Activated naive CD4-positive, alpha-beta T cell treated with anti-CD3 and anti-CD28 coated beads, Interleukin-2, amount 50 U/mL, for 72 hours (primary cell): ENCODE measurements at places on chromosomes 3 and 15.

GRCh38 chr3:164194842-164195241, 883.5 kb downstream of the SI start:
- DNase-seq = no peak

DNA sequence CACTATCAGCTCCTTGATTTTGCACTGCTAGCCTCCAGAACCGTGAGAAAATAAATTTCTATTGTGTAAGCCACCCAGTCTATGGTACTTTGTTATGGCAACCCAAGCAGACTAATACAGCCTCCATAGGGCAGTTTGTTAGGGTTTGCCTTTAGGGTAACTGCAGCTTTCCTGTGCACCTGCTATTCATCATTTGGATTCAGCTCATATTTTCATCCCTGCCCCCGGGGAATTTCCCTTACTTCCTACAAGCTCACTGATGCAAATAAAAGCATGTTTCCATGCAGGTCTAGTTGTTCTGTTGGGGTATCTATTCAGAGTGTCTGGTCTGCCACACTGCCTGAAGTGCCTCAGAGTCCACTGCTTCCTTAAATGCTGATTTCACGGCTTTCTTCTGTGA, 48.6 kb upstream of the ATOSA start:
- DNase-seq = no peak

- DNase-seq = no peak
These were observed 223.4 kb downstream of the IGSF11 start for GRCh38 chr3:118811236-118811732.

DNA sequence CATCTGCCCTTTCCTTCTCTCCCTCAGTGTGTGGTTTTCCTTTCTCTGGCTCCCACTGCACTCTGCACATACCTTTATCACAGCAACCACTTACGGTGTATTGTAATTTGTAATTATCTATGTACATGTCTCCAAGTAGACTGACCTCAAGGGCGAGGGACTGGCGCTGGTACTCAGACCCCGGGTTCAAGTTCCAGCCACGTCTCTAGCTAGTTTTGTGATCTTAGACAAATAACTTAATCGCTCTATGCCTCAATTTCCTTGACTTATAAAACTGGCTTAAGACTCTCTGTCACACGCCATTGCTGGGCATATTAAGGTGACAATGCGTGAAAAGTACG, 607 bp upstream of the SENP2 start:
- no peak for DNase-seq

DNA sequence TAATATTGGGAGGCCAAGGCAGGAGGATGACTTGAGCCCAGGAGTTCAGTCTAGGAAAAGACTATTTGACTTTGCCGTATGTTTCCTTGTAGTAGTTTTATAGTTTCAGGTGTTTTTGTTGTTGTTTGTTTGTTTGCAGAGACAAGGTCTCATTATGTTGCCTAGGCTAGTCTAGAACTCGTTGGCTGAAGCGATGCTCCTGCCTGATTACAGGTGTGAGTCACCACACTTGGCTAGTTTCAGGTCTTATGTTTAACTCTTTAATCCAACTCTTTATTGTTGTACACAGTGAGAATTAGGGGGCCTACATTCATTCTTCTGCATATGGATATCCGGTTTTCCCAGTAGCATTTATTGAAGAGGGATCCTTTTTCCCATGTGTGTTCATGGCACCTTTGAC, 32.0 kb downstream of the FAIM start:
- no peak for DNase-seq

DNA sequence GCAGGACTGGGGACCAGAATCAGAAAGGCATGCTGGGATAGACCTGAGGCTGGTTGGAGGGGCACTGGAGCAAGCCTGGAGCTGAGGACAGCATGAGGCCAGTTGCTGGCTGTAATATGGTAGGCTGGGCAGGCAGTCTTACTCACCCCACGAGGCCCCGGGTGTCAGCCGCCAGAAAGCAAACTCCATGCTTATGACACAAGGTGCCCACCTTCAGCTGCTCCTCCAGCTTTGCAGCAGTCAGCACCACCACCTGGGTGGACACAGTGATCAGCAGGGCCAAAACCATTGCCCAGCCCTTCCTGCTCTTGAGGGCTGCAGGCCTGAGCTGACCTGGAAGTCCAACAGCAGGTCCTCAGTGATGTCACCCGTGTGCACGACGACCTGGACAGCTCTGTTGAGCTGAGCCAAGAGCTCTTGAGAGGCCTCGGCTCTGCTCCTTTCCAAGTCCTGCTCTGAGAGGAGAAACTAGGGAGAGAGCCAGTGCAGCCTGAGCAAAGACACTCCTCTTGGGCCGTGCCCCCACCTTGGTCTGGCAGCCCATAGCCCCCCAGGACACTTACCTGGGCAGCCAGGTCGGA, 747 bp downstream of the UBA7 start:
- no peak for DNase-seq

DNA sequence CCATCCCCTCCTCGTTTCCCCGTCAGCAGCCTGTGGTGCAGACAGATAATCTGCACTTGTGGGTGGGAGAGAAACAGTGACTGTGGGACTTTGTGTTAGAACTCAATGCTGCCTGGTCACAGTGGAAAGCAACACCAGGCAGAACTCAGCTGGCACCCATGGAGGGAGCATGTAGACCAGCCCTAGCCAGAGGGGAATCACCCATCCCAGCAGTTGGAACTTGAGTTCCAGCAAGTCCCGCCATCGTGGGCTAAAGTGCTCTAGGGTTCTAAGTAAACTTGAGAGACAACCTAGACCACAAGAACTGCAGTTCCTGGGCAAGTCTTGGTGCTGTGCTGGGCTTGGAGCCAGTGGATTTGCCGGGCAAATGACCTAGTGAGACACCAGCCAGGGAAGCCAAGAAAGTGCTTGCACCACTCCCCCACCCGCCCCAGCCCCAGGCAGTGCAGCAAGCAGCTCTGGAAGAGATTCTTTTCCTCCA, 24.4 kb downstream of the ISG20 start:
- no peak for DNase-seq

DNA sequence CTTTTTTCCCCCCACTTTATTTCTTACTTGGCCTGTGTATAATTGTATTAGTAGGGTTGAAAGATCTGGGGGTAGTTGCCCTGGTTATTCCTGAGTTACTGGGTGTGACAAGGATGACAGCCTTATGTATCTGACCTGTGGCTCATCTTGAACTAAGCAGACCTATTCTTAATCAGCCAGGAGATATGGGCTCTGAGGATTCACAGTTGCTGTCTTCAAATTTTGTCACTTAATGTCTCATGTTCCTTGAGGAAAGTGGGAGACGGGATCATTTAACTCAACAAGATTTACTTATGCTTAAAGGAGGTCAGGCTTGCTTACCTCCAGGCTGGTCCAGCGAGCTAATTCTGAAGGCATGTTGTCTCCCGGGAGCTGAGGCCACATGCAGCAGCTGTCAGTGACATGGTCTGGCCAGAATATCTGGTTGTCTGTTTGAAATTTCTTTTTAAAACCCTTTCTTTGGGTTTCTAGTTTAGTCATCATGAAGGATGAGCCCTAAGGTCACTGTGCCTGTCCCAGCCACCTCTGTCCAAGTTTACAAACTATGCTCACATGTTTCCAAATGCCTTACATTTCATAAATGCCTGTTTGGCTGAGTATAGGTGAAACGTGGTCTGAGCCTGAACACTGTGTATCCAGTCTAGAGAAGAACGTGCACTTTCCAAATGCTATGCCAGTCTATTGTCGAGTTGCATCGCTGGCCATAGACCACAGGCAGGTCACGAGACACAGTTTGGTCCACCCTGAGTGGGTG, 26.8 kb downstream of the LRTM1 start:
- DNase-seq = no peak

- no peak for DNase-seq
These were observed 7.3 kb downstream of the MCTP2 start for GRCh38 chr15:94238539-94239118.

GRCh38 chr15:38072348-38073177, 138.1 kb downstream of the TMCO5A start:
- DNase-seq = no peak

- DNase-seq = no peak
These were observed 183.3 kb downstream of the WDR76 start for GRCh38 chr15:44010089-44010488.

GRCh38 chr3:185297867-185298266, 44.0 kb upstream of the EHHADH start:
- DNase-seq = no peak

- peak; percentile 52 for DNase-seq
These were observed 44.0 kb downstream of the ZBTB38 start for GRCh38 chr3:141412087-141412935.

DNA sequence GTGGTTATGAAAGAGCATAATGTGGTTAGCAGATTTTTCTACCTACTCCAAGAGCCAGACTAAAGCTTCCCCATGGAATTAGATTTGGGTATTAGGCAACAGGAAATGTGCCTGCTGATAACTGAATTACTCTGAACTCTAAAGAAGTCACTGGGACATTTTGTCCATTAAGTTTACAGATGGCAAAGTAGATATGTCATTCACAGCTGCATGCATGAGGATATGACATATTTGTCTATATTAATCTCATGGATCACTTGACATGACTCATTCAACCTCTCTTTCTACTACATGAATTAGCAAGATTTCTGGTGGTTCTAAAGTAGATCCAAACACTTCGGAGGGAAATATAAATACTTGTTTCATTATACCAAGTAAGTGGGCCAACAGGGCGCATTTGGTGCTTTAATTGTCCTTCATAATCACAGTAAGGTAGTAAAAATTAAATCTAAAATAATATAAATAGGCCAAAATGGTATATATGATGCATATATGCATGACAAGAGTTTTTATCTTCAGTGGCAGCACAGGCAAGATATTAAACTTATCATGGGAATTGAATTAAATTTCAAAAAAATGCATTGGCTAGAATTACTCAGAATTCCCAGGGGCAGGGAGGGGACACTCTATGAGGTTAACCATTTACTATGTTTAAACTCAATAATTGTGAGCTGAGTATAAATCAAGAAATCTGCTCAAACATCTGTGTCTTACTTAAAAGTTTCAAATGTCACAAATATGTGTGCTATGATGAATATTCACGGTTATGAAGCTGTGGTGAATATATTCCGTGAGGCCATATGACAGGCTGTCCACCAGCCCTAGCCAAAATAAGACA, 365.3 kb upstream of the KCNMB2 start:
- DNase-seq = no peak

GRCh38 chr15:70420086-70420947, 322.6 kb upstream of the TLE3 start:
- no peak for DNase-seq

DNA sequence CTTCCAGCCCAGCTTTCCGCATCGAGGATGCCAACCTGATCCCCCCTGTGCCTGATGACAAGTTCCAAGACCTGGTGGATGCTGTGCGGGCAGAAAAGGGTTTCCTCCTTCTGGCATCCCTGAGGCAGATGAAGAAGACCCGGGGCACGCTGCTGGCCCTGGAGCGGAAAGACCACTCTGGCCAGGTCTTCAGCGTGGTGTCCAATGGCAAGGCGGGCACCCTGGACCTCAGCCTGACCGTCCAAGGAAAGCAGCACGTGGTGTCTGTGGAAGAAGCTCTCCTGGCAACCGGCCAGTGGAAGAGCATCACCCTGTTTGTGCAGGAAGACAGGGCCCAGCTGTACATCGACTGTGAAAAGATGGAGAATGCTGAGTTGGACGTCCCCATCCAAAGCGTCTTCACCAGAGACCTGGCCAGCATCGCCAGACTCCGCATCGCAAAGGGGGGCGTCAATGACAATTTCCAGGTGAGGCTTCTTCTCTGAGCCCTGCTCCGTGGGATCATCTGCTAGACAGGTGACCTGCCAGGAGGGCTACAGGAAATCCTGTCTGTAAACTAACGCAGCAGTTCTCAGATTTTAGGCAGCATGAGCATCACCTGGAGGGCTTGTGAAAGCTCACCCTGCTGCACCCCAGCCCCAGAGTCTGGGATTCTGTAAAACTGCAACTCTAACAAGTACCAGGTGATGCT, 1.6 kb downstream of the THBS1 start:
- DNase-seq = no peak

GRCh38 chr15:69897471-69898237, 200.1 kb downstream of the TLE3 start:
- no peak for DNase-seq

DNA sequence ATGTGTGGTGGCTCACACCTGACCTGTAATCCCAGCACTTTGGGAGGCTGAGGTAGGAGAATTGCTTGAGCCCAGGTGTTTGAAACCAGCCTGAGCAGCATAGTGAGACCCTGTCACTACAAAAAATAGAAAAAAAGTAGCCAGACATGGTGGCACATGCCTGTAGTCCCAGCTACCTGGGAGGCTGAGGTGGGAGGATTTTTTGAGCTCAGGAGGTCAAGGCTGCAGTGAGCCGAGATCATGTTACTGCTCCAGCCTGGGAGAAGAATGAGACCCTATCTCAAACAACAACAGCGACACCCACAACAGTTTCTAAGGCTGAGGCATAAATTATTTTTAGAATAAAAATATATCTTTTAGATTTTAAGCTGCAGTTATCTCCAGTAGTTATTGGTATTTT, 6.3 kb downstream of the APPL1 start:
- DNase-seq = no peak

DNA sequence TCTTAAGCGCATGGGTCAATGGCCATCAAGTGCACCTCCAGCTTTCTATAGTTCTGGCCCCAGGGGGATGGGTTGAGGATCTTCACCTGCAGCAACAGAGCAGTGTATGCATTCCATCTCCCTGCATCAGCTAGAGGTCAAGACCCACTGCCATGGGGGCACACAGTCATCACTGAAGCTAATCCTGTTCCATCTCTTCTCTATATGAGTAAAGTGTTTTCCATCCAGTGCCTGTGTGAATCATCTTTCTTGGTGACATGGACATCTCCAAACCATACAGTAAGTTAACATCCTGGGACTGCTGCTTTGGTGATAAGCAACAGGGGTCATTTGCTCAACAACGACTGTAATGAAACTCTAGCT, 4.4 kb upstream of the ENTPD3 start:
- DNase-seq = no peak

DNA sequence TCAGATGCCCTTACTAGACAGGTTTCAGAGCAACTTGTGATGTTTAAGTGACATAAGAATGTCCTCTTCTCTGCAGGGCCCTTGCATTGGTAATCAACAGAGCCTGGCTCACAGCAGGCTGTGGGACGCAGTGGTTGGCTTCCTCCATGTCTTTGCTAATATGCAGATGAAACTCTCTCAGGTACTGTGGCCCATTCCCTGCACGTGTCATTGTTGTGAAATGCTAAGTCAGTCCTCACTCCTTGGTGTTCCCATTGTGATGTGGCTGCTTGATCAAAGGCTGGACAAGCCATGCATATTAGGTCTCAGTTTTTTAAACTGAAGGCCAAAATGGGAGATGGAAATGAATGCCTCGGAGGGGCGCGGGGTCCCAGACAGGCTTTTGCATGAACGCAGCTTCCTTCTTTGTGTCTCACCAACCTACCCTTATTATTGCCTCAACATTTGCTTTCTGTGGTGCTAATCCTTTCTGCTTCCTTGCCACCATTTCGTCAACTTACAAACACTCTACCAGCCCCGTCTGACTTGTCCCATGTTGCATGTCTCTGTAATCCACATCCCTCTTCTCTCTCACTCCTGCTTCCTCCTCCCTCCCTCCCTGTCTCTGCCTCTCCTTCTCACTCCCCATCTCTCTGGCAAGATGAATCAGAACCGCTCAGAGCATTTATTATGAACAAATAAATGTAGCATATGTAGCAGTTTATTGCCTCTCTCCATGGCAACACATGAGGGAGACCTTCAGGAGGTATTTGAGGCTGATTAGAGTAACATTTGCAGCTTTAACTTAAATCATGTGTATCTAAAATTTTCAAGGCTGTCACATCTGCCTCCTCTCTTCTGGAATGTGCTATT, 133.2 kb upstream of the CHRM5 start:
- DNase-seq = no peak
